Activated CD4-positive, alpha-beta T cell treated with anti-CD3 and anti-CD28 coated beads, Interleukin-2, amount 50 U/mL, for 1 hour (primary cell): ENCODE measurements at places on chromosomes 6 and 20.
A peak's percentile ranks its signal among the peaks of the same experiment; 100 is the strongest.

- DNase-seq = no peak
Measured at GRCh38 chr6:152566103-152566875, 70.9 kb downstream of the SYNE1 start.

DNA sequence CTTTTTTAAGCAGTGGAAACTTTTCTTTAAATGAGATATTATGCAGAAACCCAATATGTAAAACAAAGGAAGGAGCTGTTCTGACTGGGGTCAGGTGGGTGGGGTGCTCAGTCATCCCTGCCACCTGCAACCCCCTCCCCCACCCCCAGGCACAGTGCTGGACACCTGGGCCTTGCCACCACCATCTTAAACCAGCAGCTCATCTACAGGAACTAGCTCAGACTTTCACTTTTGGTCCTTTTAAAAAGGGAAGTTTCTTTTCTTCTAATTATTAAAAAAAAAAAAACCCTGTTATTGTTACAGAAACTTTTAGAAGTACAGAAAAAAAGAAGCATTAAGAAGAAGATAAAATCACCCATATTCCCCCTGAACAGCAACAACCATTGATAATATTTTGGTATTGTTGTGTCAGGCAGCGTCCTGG is 37.1 kb downstream of the PPP1R16B start:
- DNase-seq = peak; percentile 23

DNA sequence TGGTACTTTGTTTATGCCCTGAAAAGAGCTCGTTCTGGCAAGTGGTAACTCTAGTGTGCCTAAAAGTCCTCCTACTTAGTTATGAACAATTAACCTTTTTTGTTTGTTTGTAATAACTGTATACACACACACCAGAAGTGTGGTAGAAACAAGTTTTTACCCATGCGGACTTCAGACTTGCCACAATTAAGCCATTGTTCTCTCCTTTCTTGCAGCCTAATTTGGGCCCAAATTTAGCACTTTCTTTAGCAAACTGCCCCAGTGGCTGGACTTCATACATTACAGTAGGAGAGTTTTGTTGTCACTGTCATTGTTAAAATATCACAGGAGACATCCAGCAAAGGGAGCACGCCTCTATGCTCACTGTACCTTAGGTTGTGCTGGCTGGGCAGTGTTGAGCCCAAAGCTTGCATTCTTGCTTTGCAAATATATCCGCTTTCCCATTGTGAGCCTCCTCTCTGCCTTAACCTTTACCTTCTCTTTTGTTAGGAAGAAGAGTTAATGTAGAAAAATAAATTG is 53.0 kb downstream of the LRRC1 start:
- no peak for DNase-seq

DNA sequence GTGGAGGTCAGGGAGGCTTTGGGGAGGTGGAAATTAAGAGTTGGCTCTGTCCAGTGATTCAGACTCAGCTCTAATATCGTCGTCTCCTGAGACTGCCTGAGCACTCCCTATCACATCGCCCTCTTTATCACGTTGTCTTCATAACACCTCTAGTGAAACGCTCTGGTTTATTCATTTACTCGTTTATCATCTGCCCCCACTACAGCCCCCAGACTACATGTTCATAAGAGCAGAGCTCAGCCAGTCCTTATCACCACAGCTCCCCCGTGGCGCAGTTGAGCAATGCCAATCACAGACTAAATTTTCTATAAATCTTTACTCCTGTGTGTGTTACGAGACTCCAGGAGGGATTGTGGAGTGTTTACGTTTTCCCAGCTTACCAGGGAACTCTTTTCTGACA is 316.2 kb downstream of the ADGRB3 start:
- no peak for DNase-seq

DNA sequence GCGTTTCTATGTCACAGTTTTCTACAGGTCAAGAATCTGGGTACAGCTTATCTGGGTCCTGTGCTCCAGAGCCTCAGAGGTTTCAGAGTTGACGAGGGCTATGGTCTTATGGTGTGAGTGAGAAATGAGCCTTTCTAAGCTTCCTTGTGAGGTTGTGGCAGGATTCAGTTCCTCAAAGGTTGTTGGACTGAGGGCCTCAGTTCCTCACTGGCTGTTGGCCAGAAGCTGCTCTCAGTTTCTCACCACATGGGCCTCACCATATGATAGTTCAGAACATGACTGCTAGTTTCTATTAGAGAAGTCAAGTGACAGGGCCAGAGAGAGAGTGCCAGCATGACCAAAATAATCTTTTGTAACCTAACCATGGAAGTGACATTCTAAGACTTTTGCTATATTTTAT is 96.1 kb downstream of the NUS1 start:
- no peak for DNase-seq

GRCh38 chr20:22411286-22411626 is 173.1 kb downstream of the FOXA2 start:
- no peak for DNase-seq
